Aorta (tissue), 5 donors: ENCODE measurements at places on chromosomes 11 and 22.
A peak's percentile ranks its signal among the peaks of the same experiment; 100 is the strongest.

DNA sequence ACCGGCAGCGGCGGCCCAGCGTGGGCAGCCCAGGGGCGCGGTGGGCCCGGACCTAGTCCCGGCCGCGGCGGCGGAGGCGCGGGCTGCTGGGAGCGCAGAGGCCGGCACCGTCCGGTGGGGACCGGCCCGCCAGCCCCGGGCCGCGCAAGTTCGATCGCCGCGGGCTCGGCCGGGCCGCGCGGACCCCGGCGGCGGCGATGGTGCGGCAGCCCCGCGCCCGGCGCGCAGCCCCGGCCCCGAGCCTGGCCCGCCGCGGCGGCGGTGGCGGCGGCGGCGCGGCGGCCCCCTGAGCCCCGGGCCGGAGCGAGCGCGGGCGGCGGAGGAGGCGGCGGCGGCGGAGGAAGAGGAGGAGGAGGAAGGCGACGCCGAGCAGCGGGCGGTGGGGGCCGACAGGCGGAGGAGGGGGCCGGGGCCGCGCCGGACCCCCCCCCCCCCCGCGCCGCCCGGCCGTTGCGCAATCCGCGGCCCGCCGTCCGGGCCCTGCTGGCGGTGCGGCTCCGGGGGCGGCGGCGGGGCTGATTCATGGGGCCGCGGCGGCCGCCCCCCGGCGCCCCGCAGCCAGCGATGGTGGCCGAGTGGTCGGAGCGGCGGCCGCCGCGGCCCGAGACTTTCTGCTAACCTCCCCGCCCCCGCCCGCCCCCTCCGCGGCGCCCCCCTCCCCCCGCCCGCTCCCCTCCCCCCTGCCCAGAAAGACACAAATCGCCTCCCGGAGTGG is 1251.9 kb downstream of the BRD1 start:
- no peaks in the 10 kb centered on the region for H3K4me1 ChIP-seq
- DNase-seq = peak; percentile 28
- no peaks in the 10 kb centered on the region for H3K36me3 ChIP-seq
- H3K27ac ChIP-seq = peak overlapping the region; percentile 6

DNA sequence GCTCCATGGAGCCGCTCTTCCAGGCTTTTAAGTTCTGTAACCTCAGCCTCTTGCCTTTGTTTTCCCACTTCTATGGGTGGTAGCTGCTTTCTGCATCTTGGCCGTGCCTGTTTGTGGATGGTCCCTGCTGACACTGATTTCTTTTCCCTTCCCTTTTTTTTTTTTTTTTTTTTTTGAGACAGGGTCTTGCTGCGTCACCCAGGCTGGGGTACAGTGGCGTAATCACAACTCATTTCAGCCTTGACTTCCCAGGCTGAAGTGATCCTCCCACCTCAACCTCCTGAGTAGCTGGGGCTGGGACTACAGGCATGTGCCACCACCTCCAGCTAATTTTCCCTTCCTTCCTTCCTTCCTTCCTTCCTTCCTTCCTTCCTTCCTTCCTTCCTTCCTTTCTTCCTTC is 57.7 kb upstream of the EP300 start:
- no peaks in the 10 kb centered on the region for H3K36me3 ChIP-seq
- no peak overlapping the region for H3K27ac ChIP-seq
- DNase-seq = no peak
- H3K4me3 ChIP-seq = no peak overlapping the region
- no peaks in the 10 kb centered on the region for H3K4me1 ChIP-seq
- no peaks in the 10 kb centered on the region for H3K27me3 ChIP-seq

DNA sequence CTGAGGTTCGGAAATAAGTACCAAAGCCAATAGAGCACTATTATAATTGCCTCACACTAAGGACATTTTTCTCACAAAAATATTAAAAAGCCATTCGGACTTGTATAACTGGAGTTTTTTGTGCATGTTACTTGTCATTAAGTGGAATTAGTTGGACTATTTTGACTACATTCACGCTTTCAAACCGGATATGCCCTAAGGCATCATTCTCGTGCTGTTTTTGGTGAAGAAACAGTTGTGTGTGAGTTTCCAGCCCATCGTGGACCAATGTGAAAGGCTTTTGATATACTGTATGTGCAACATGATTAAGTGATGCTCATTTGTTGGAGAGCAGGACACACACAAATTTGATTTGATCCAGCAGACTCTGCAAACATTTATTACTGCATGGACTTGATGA is 192.8 kb downstream of the PGR start:
- no peaks in the 10 kb centered on the region for H3K4me1 ChIP-seq
- no peak for DNase-seq
- H3K36me3 ChIP-seq = no peaks in the 10 kb centered on the region

DNA sequence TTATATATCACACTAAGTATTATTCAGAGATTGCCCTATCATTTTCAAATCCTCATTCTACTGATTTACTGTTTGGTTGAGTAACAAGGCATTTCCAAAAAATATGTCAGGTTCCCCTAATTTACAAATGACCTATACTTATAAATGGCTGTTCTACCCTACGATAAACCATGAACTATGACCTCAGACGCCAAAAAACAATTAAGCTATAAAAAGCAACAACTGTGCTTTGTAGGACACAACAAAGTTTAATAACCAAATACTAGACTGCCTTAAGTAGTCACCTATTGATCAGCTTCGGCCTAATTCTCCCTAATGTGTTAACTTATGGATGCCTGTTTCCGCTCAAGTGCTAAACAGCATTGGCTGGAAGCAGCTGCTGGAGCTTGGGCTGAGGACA is 53.2 kb downstream of the PICALM start:
- no peaks in the 10 kb centered on the region for H3K36me3 ChIP-seq
- H3K4me1 ChIP-seq = no peaks in the 10 kb centered on the region

GRCh38 chr11:65390996-65391395 is 4.6 kb downstream of the FRMD8 start:
- no peaks in the 10 kb centered on the region for H3K36me3 ChIP-seq
- H3K4me3 ChIP-seq = no peak overlapping the region
- no peaks in the 10 kb centered on the region for H3K4me1 ChIP-seq
- no peak overlapping the region for H3K27ac ChIP-seq
- DNase-seq = no peak

DNA sequence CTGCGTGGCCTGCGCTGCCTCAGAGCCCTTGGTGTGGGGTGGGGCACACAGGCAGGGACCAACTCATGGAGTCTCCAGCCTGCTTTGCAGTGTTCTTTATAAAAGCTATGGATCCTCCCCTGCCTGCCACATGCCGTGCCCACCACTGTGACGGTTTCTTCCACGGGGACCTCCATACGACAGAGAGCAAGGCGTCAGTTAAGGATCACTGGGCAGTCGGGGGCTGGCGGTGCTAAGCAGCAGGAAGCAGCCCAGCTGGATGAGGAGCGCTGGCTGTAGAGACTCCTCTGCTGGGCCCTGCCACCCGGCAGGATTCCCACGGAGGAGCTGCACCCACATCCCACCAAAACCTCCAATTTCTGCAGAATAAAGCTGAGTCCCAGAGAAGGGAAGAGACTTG is 23.1 kb upstream of the EFCAB6 start:
- H3K36me3 ChIP-seq = no peaks in the 10 kb centered on the region
- DNase-seq = no peak
- no peaks in the 10 kb centered on the region for H3K27me3 ChIP-seq
- no peaks in the 10 kb centered on the region for H3K4me1 ChIP-seq
- H3K4me3 ChIP-seq = no peak overlapping the region

DNA sequence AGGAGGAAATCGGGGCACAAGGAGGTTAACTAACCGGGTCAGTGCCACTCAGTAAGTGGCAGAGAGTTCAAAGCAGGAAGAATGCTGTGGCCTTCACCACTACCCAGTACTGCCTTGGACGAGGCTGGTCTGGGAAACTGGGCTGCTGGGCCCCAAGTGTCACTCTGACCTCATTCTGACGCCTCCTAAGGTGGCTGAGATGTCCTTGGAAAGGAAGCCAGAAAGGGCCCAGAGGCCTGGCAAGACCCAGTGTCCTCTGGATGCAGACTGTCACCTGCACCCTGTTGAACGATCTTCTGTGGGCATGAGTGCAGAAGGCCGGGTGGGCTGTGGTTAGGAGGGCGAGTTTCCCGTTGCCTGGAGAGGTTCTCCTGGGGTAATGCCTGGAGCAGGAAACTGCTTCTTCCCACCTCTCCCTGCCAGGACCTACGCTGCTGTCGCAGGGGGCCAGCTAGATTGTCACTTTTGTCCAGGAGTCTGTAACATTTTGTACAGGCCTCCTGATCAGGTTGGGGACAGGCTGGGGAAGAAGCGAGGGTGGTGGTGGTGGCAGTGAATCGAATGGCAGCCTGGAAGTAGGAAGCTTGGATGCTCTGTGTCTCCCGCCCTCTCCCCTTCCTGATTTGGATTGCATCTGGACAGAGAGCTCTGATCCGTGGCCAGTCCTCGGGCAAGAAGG is 105.1 kb downstream of the ST3GAL4 start:
- no peaks in the 10 kb centered on the region for H3K4me1 ChIP-seq
- no peaks in the 10 kb centered on the region for H3K27me3 ChIP-seq
- no peak for DNase-seq
- no peaks in the 10 kb centered on the region for H3K36me3 ChIP-seq
- no peak overlapping the region for H3K27ac ChIP-seq
- H3K4me3 ChIP-seq = no peak overlapping the region

GRCh38 chr22:48844056-48844675 is 983.5 kb downstream of the BRD1 start:
- H3K4me1 ChIP-seq = no peaks in the 10 kb centered on the region
- H3K27me3 ChIP-seq = no peaks in the 10 kb centered on the region
- H3K4me3 ChIP-seq = no peak overlapping the region

GRCh38 chr11:110317516-110317932 is 21.1 kb upstream of the RDX start:
- no peaks in the 10 kb centered on the region for H3K36me3 ChIP-seq
- H3K4me1 ChIP-seq = no peaks in the 10 kb centered on the region
- H3K4me3 ChIP-seq = no peak overlapping the region
- DNase-seq = no peak
- no peaks in the 10 kb centered on the region for H3K27me3 ChIP-seq
- H3K27ac ChIP-seq = no peak overlapping the region

DNA sequence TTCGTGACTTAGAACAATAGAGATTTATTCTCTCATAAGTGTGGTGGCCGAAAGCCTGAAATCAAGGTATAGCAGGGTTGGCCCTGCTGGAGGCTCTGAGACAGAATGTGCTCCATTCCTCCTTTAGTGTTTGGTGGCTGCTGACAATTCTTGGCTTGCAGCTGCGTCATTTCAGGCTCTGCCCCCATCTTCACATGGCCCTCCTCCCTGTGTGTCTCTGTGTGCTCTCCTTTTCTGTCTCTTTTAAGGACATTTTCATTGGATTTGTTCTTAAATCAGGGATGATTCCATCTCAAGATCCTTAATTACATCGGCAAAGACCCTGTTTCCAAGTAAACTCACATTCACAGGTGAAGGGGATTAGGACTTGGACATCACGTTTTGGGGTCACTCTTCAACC is 10.2 kb upstream of the APOL6 start:
- H3K36me3 ChIP-seq = no peaks in the 10 kb centered on the region
- H3K4me1 ChIP-seq = no peaks in the 10 kb centered on the region
- no peak overlapping the region for H3K4me3 ChIP-seq

DNA sequence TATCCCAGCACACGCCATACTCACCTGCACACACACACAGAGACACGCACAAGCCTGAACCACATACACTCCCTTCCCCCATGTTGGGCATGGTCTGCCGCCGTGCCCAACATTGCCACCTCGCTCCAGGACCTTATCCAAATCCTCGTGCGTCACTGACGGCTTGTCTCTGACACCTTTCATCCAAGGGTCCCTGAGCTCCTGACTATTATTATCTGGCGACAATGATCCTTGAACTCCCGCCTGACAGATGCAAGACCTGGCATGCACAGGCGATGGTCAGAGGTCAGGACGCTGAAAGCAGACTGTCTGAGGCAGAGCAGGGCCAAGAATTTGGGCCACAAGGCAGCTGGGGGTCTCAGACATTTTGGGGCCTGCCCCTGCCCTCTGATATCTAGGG is 4.2 kb downstream of the MB start:
- no peak overlapping the region for H3K4me3 ChIP-seq
- peak; percentile 45 for DNase-seq
- no peaks in the 10 kb centered on the region for H3K4me1 ChIP-seq
- no peak overlapping the region for H3K27ac ChIP-seq
- H3K27me3 ChIP-seq = no peaks in the 10 kb centered on the region

DNA sequence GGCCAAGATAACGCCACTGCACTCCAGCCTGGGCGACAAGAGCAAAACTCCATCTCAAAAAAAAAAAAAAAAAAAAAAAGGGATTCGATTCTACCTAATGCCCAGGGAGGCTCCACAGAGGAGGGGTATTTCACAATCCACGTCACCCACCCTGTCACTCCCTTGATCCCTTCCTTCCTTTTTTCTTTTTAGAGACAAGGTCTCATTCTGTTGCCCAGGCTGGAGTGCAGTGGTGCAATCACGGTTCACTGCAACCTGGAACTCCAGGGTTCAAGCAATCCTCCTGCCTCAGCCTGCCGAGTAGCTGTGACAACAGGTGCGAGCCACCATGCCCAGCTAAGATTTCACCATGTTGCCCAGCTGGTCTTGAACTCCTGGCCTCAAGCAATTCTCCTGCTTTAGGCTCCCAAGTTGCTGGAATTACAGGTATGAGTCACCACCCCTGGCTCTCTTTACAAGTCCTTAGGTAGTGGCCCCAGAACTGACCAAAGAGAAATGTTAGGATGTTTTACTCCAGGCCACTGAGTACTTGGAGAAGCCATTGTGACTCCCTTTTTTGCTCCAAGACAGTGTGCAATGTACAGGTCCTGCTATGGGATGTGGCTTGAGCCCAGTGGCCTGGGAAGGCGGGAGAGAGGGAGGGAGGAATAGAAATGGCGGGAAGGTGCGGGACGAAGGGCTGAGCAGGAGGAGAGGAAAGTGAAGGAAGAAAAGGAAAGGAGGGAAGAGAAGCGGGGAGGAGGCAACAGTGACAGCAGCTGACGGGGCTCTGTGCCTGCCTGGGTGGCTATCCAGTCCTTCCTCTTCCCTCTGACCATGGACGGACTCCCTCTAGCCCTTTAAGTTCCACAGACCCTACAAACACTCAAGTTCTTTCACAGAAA is 11.8 kb upstream of the FXYD2 start:
- no peak overlapping the region for H3K4me3 ChIP-seq
- H3K27ac ChIP-seq = no peak overlapping the region
- H3K4me1 ChIP-seq = no peaks in the 10 kb centered on the region
- H3K27me3 ChIP-seq = no peaks in the 10 kb centered on the region
- DNase-seq = no peak

DNA sequence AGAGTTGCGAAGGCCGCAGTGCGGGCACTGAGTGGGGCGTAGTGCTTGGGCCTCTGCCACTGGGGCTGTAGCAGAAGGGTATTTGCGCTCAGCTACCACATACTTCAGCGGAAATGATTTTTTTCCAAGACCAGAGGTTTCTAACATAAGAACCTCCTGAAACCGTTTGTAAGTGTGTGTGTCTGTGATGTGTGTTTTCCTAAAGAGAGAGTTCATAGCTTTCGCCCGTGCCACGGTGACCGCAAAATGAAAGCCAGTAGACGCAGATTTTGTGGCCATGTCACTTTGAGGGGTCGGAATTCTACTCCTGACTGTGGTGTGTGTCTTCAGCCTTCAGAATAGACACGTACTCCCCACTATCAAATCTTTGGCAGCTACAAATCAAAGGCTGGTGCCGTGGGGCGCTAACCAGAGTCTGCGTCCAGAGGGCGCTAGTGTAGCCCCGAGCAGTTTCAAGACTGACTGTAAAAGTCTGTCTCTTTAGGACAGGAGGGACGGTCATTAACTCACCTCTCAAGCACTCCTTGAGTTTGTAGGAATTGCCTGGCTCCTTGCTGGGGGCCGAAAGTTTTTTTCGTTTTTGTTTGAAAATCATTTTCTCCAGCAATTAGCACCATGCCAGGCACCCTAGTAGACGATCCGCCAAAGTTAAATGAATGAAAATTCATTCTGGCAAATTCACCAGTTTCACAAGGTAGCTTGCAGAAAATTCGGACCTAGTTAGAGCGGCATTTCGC is 2.5 kb upstream of the CALCA start:
- no peaks in the 10 kb centered on the region for H3K36me3 ChIP-seq
- DNase-seq = peak; percentile 62
- H3K27ac ChIP-seq = no peak overlapping the region
- peak overlapping the region; percentile 16 for H3K4me3 ChIP-seq
